ENCODE measurements at places on chromosomes 4 and X.
A peak's percentile ranks its signal among the peaks of the same experiment; 100 is the strongest.

DNA sequence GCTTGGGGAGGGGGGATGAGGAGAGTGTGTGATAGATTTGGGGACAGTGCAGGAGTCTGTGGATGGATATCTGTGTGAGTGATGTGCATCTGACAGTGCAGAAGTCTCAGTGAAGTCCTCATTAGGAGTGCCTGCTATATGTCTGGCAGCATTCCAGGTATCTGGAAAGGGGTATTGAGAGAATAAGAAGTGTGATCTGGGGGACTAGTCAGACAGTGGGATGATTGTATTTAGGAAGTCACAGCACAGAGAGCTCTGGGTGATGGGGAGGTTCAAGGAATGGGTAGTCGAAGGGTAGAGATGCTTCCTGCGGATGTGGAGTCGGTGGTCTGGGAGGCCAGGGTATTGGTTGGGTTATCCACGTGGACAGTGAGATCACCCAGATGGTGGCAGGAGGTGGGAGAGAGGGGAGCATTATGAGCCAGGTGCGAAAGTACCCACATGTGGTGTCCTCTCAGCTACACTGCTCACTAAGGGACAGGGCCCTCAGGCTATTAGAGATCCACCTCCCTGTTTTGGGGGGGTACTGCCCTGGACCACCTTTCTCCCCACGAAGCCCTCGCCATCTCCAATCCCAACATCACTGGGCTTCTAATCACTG is 9.8 kb downstream of the MAGED2 start:
- DNase-seq = no peak

GRCh38 chrX:110806145-110806544 is 10.5 kb upstream of the CHRDL1 start:
- no peak for DNase-seq

GRCh38 chr4:32226204-32226603 is 1506.0 kb downstream of the PCDH7 start:
- no peak for DNase-seq

DNA sequence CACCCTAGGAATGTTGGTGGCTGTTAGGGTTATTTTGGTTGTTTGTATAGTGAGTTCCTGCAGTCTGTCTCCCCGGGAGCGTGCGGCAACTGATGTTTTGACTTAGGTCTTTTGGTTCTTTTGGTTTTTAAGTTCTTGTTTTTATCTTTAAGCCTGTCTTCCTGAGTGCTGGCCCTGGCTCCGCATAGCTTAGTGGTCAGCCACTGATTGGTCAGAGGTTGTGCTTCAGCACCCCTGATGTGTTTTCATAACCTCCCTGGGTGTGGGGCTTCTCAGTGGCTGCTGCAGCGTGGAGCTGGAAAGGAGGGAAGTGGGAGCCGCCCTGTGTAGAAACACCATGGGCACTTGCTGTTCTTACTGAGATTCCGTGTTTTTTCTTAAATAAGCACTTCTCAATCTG is 5.1 kb downstream of the PIGG start:
- DNase-seq = no peak

DNA sequence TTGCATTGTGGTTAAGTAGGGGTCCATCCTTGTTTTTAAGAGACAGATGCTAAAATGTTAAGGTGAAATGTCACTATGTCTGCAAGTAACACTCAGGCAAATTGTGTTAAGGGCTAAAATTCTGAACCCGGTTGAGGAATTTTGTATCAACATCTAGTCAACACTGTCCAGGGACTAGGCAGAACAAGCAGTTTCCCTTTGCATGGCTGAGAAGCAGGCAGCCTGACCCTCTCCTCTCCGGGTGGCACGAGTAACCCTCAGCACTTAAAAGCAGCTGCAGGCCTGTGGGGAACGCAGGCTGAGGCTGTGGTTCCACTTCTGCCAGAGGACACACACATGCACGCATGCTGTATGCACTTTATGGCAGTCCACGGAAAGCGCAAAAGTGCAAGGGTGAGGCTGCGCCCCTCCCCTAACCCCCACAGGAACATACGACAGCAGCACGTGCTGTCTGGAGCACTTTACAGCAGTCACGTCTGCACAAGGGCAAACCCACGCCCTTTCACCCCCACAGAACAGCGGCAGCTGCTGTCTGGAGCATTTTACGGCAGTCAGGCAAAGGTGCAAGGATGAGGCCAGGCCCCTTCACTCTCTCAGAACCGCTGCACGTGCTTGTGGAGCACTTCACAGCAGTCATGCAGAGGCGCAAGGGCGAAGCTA is 619 bp upstream of the MPC1L start:
- no peak for DNase-seq

DNA sequence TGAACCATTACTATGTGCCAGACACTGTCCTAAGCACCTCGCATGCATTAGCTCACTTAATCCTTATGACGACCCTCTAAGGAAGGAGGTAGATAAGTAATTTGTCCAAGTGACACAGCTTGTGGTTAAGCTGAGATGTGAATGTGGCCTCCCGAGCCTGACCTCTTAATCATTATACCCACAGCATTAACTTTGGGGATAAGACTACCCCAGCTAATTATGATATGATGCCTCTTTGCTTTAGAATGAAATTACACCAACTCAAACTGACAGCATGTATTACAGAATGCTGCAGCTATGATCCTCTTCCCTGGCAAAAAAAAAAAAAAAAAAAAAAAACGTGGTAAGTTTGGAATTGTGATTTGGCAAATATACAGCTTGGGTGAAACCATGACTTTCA is 53.5 kb downstream of the APBB2 start:
- DNase-seq = no peak

DNA sequence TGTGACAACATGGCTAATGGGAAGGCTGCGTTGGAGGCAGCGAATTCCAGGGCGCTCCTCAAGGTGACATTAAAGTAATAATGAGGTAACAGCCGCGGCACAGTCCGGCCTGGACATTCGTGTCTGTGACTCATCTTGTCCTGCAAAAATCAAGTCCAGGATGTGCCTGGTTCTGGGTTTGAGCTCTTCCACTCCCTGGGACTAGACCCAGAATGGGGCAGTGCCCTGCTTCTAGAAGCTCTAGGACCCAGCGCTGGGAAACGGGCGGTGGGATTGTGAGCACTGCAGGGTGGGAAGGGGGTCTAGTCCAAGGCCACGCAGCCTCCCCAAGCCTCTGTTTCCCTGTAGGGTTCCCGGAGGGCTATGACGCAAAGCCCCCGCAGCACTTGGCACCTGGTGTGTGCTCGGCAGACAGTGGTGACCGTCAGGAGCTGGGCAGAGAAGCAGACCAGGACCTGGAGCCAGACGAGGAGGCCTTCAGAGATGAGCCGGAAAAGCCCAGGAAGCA is 34.9 kb downstream of the HMX1 start:
- DNase-seq = no peak

DNA sequence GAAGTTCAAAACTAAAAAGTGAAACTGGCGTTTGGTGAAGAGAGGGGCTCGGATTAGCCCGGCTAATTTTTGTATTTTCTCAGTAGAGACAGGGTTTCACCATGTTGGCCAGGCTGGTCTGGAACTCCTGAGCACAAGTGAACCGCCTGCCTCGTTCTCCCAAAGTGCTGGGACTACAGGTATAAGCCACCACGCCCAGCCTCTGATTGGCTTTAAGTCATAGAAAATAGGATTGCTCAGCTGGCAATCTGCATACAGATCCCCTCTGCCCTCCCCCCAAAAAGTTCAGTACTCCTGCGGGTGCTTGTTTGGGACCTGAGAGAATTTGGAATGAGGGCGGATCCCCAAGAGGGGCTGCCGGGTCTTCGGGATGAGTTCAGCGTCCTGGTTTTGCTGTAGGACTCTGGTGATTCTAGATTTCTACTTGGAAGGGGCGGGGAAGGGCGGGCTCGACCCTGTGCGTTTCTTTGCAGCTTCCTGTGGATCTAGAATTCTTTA is 537 bp upstream of the PRKX start:
- no peak for DNase-seq

DNA sequence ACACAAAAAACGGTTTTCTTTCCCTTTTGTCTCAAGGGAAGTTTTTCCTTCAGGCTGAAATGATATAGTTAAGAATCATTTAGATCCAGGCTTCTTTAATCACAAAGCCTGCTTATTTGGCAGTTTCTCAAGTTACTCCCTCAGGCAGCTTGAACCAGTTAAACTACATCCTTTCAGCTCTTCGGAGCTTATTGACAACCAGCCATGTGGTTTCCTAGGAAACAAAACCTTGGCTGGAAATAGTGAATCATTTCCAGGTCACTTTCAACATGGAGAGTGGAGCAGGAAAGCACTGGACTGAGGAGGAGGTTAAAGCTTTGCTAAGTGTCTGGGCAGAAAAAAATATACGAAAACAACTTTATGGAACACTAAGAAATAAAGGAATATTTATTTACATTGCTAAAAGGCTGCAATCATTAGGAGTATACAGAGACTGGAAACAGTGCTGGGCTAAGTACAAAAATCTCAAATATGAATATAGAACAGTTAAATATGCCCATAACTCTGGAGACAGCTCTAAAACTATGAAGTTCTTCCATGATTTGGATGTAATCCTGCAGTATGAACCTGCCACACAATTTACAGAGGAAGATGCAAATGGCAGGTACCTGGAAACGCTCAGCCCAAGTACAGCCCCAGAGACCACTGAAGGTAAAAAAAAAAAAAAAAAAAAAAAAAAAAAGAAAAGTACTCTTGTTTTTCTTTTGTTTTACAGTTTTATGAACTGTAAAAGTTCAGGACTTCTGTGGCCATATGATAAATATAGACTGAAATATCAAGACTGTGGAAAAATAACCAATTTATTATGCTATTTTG is 23.2 kb upstream of the AASDH start:
- DNase-seq = no peak

GRCh38 chr4:82618103-82618720 is 56.4 kb upstream of the TMEM150C start:
- no peak for DNase-seq

DNA sequence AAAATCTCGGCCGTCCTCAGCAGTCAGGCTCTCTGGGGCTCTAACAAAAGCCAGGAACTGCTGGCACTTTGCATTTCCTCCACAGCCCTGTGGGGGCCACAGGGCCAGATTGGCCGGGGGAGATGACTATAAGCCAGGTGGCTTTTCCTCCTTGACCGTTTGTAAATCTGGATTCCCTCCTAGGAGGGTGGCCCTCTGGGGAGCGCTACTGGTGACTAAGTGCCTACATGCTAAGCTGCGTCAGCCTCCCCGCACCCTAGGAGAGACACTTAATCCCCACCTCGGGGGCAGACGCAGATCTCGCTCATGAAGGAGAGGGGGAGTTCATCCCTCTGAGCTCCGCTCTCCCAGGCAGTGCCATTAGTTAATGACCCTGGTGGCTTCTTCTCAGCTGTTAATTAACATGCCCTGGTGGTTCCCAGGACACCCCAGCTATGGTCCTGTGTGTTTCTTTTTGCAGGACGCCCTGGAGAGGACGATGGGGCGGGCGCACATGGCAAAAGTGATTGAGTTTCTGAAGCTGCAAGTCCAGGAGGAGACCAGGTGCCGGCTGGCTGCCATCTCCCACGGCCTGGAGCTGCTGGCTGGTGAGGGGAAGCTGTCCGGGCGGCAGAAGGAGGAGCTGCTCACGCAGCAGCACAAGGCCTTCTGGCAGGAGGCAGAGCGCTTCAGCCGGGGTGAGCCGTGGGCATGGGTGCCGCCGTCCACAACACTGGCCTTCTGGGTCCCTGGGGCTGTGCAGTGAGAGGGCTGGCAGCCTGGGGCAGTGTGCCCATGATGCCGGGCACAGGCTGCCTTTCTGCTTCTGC is 41.6 kb downstream of the EVC start:
- no peak for DNase-seq

DNA sequence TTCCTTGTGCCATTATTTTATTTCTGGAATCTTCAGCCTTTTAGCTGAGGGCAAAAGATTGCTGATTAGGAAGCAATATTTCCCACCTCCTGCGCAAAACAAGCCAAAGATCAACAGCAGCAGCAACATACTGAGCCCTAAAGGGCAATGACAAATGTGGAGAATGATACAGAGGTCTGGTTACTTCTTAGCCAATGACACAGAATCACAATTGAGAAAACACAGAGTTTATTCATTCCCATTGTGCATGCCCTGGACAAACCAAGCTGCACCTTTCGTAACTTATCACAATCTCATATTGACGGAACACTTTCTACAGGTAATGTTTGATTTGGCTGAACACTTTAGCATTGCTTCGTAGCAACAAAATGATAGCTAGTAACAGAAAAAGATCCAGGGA is 13.4 kb downstream of the F9 start:
- no peak for DNase-seq

- no peak for DNase-seq
Measured at GRCh38 chr4:182642831-182643230, 274.4 kb downstream of the DCTD start.

DNA sequence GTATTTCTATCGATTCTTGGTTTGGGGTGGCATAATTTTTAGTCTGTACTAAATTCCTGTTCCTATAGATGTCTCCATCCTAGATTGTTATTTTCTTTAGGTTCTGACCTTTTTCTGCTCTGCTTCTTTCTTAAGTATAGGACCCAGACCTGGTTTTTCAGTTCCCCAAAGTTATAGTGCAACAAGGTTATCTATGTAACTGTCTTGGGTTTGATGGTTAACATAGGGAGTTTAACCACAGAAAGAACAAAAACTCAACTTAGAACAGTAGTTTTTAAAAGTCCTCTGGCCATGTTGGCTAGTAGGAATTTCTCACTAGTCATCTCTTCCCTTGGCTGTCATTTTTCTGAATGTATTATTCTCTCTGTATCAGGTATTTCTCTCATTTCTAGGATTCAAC is 38.8 kb upstream of the MAD2L1 start:
- no peak for DNase-seq

DNA sequence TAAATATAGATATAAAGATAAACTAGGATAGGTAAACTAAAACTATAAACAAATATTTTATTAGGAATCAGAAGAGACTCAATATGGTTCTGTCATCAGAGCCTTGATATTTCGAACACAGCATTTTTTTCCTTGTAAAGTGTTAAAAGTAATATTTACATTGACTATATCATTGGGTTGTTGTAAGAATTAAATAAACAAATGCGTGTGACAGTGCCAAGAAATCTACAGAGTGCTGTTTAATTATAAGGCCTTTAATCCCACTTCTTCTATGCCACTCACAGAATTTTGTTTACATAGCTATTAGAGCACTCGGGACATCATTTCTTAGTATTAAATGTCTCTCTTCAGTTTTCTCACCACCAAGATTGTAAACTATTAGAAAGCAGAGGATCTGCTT is 807.4 kb downstream of the FSTL5 start:
- no peak for DNase-seq

DNA sequence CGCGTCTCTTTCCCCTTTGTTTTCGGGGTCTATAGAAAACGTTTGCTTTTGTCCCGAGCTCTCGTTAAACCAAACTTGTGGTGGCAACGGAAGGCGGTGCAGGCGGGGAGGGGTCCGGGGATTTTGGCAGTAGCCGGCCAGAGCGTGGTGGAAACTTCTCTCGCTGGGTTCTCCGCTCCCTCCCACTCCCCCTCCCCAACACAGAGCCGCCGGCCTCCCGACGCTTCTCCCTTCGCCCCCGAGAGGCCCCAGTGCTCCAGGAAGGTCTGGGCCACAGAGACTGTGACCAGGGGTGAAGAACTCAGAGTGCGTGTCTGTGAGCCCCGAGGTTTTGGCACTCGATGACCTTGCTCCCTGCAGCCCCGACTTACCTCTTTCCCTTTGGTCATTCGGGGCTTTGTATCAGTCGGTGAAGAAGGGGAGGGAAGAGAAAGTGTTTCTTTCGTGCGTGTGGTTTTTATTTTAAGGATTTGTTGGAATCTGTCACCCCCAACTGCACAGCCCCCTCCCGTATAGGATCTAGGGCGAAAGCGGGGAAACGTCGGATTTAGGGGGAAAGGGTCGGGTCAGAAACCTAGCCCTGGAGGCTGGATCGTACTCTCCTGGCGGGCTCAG is 9.0 kb upstream of the BCOR start:
- no peak for DNase-seq

- DNase-seq = peak; percentile 17
Measured at GRCh38 chrX:40539214-40540142, 41.3 kb upstream of the ATP6AP2 start.

GRCh38 chr4:88101165-88101564 is 57.3 kb downstream of the ABCG2 start:
- DNase-seq = no peak
